ENCODE measurements at places on chromosomes 2 and 18. TPM values are rescaled to one million over a fixed set of nuclear protein-coding genes. Genes with fewer than 3 reads are reported as not detected.
A peak's percentile ranks its signal among the peaks of the same experiment; 100 is the strongest.

The KCNG3 gene
- total RNA-seq = 5.4 TPM

GRCh38 chr2:237283131-237283928, 130.6 kb downstream of the COL6A3 start:
- DNase-seq = no peak

The CAVIN2 gene
- 71.1 TPM for total RNA-seq

- no peak for DNase-seq
Observed at GRCh38 chr2:207219676-207220501, 54.1 kb upstream of the KLF7 start.

DNA sequence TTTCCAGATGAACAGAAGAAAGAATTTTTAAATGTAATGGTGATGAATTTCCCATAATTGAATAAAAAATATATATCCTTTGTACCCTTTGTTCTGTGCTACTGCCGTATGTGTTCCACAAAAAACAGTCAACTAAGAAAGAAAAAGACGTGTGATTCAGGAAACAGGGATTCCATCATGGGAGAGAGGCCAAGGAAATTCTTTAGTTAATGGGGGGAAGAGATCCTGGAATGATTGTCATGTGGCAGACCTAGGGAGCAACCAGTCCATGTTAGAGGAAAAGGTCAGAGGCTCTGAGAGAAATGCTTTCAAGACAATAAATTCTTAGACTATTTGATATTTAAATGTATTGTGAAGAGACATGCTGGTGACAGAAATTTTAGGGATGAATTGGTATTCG, 76.6 kb downstream of the CPO start:
- DNase-seq = no peak

The BCL2 gene
- total RNA-seq = 47.3 TPM

DNA sequence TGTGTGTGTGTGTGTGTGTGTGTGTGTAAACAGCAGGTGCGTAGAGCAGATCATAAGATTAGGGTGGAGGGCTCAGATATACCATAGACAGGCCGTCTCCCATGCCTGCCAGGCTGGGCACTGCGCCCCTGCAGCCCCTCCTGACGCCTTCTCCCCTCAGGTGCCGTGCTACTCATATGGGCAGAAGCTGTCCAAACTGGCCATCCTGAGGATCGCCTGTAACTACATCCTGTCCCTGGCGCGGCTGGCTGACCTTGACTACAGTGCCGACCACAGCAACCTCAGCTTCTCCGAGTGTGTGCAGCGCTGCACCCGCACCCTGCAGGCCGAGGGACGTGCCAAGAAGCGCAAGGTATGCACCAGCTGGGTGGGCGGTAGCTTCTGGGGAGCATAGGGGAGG, 10.0 kb downstream of the ATOH8 start:
- no peak for DNase-seq

The SNORC gene
- 12.0 TPM for total RNA-seq

The EPC2 gene
- 47.0 TPM for total RNA-seq

DNA sequence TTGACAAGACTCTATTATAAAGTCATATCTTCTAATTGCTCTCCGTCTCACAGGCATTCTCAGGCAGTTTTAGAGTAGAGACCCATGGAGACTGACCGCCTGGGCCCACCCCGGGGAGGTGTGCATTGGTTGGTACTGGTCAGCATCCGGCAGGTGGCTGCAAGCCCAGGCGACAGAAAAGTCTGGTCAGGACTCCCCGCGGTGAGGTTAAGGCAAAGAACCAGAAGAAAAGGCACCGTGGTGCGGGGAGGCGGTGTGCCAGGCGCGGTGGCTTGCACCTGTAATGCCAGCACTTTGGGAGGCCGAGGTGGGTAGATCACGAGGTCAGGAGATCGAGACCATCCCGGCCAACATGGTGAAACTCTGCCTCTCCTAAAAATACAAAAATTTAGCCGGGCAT, 32.5 kb downstream of the AMER3 start:
- no peak for DNase-seq

The FAM228A gene
- 3.9 TPM for total RNA-seq

The PJVK gene
- total RNA-seq = 7.2 TPM

- no peak for DNase-seq
Observed at GRCh38 chr2:23745726-23746105, 181.2 kb downstream of the ATAD2B start.

DNA sequence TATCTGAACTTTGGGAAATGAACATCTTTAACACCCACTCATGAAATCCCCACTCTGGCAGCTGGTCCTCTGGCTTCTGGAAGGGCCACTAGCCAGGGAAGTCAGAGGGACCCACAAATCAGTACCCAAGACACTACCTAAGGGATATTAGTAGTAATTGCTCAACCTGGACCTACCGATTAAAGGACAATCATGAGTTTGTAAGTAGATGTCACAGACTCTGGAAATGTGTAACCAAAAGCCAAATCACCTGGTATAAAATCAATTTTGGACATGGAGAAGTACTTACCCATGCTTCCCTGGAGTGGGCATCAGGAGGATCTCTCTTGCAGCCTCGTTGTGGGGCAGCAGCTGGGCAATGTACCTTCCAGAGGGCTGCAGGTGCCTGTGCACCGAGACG, 389.8 kb downstream of the ALK start:
- no peak for DNase-seq

DNA sequence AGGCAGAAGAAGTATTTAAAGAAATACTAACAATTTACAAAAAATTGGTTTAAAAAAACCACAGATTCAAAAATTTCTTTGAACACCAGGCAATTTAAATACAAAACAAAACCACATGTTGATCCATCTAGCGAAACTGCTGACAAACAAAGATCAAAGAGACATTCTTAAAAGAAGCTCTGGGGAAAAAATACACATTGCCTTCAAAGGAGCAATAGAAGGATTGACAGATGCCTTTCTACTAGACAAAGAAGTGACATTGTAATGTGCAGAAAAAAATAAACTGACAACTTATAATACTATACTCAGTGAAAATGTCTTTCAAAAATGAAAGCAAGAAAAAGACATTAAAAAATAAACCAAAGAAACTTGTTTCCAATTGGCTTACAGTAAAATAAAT, 12.6 kb upstream of the EIF2AK3 start:
- DNase-seq = no peak

DNA sequence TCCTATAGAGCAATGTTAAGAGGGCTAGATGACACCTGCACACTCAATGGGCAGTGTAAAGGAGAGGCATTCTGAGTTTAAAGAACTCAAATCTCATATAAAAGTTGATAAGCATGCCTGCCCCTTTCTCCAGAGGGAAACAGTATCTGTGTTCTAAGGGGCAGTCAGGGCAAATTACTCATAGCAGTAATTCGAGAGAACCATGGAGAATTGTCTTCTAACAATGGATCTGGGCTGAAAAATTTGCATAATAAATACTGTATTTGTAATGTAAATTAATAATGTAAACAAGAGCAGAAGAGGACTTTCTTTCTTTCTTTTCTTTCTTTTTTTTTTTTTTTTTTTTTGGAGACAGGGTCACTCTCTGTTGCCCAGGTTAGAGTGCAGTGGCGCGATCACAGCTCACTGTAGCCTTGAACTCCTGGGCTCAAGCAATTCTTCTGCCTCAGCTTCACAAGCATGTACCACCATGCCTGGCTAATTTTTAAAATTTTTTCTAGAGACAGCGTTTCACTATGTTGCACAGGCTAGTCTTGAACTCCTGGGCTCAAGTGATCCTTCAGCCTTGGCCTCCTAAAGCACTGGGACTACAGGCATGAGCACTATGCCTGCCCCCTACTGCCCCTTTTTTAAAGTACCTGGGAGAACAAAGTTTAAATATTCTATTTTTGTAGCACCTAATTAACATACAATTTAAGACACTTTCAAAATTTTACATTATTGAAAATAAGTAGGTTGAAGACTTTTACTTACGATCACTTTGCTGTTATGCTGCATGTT, 70.6 kb downstream of the OTX1 start:
- DNase-seq = no peak

The MORN2 gene
- total RNA-seq = 13.0 TPM

- peak; percentile 47 for DNase-seq
Observed at GRCh38 chr2:8545695-8546611, 135.9 kb upstream of the ID2 start.

The CDK5R2 gene
- not detected for total RNA-seq

GRCh38 chr2:39728941-39729351, 50.1 kb downstream of the THUMPD2 start:
- DNase-seq = no peak

The TLX2 gene
- not detected for total RNA-seq

The ZDBF2 gene
- 23.8 TPM for total RNA-seq

DNA sequence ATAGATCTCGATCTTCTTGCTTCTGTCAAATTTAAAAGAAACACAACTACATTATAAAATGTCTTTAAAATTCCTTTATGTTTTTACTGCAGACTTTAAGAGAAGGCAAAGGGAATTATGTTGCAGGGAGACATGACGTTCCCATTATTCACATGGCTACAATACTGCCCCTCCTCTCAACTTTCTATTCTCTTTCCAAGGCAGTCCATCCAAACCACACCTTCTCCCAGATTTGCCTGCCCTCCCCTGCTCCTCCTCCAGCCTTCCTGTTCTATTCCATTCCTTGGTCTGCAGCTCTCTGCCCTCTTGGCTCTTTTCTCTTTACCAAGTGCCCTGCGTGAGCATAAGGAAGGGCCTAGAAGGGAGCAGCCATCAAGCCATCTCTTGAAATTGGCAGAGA, 61.3 kb downstream of the NABP1 start:
- DNase-seq = no peak

DNA sequence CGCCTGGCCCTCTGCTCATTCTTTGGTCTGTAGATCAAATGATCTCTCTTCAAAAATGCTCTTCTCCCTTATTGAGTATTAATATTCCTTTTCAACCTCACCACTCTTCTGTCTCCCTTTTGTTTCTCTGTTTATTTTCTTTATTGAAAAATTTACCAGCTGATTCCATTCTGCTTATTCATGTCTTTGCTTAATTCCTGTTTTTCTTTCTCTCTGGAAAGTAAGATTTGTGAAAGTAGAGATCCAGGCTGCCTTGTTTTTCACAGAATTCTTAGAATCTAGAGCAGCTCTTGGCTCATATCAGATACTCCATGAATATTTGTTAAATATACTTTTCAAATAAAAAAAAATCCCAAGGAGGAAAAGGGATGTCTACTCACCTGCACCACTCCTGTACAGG, 157.0 kb downstream of the DOCK10 start:
- DNase-seq = no peak

The GALR1 gene
- 0.13 TPM for total RNA-seq

The AQP12A gene
- not detected for total RNA-seq

- DNase-seq = no peak
Observed at GRCh38 chr2:223768179-223768578, 69.2 kb downstream of the AP1S3 start.

DNA sequence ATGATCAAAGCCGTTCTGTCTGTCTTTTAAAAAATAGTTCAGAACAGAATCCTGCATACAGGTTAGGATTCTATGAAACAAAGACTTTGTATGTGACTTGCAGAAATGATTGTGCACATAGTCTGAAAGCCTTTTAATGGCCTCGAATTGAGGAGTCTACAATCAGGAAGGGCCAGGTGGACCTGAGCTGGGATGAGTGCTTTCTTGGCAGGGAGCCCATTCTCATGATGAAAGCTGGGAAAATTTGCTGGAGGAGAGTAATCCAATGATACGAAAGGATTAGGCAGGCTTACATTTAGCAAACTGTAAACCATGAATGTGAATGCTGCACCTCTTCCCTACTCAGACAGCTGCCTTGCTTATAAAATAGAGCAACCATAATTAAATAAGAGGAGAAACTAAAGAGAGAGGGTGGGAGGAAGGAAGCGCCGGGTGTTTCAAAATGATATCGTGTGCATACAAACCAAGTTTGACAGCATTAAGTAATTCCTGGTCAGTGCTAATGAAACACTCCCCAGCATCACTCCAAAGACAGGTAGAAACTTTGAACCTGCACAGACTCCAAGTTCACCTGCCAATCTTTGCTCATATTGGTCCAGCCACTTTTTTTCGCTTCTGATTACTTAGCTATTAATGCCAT, 23.7 kb upstream of the CXCR4 start:
- DNase-seq = no peak

- no peak for DNase-seq
Observed at GRCh38 chr2:227643990-227644551, 22.5 kb upstream of the SCYGR5 start.

DNA sequence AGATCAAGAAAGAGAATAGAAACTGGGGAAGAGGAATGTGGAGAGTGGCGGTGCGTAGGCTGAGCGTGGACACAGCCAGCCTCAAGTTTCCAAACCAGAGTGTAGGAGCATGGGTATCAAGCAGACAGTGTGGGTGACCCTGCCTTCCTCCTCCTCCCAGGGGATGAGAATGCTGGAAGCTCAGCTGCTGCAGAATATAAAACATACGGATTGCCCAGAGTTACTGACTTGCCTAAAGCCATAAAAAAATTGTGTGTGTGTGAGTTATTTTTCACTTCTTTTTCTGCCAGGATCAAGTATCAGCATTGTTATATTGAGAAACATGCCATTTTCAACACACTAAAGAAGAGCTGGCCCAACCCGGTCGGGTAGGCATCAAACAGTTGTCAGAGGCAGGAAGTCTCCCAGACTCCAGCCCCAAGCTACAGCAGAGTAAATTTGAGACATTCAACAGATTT, 333.3 kb upstream of the ACVR2A start:
- DNase-seq = peak; percentile 71

- DNase-seq = no peak
Observed at GRCh38 chr2:234375176-234375880, 121.6 kb downstream of the ARL4C start.

DNA sequence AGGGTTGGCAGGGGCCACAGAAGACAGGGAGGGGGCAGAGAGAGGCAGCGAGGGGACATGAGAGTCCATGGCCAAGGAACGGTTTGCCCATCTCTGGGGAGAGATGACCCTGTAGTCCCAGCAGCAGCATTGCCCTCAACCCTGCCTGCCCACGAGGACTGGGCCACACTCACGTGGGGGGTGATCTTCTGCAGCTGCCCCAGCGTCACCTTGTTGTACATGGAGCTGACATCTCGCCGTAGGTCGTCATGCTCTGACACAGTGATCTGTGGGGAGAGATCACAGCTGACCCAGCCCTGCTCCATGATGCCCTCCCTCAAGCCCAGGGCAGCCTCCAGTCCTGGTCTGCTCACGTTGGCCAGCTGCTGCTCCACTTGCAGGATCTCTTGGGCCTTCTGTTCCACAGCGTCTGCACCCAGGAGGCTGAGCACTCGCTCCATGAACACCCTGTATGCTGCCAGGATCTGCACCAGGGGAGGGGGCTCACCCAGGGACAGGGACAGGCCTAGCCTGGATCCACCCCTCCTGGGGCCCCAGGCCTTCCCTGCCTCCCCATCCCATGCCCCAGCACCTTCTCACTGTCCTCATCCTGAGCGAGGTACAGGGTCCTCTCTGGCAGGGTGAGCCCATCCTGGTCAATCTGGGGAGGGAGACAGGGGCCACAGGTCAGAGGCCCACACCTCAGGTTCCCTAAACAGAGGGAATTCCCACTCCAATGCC, 2.8 kb downstream of the ECEL1 start:
- no peak for DNase-seq

The ELOA2 gene
- not detected for total RNA-seq
